Body of pancreas (tissue), 4 donors: ENCODE measurements at places on chromosomes 7 and 10.

DNA sequence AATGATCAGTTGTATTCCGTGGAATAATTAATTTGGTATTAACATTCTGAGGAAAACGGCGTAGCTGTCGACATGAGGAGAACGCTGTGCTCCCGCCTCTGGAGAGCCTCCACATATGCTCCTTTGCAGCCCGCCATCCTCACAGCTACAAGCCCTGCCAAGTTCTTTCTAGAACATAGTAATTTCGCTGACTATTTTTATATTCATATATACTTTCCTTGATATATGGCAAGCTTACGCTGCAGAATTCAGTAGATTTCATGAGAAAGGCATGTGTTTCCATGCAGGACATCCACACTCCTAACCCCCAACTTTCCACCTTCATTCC is 45.2 kb downstream of the TBXAS1 start:
- DNase-seq = no peak
- H3K27ac ChIP-seq = no peak overlapping the region
- no peak overlapping the region for H3K4me3 ChIP-seq
- no peaks in the 10 kb centered on the region for H3K27me3 ChIP-seq

DNA sequence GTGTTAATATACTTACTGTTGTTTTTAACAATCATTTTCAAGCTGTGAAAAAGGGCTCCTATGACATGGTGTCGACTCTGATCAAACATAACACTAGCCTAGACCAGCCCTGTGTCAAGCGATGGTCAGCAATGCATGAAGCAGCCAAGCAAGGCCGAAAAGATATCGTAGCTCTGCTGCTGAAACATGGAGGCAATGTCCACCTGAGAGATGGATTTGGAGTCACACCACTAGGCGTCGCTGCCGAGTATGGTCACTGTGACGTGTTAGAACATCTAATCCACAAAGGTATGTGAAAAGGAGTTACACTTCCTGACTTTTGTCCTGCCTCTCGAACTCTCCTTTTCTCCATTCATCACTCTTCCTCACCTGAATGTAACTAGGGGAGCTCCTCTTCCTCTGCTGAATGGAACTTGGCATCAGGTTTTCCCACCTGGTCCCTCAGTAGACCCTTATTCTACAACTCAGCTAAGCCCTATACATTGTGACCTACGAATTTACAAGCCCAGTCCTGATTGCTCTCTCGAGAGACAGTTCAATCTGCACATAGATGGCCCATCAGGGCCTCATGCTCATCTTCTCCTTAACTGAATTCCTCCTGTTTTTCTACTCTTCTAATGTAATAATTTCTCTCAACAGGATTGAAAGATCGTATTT is 23.0 kb downstream of the ASB15 start:
- peak; percentile 84 for DNase-seq
- no peak overlapping the region for H3K4me3 ChIP-seq
- H3K4me1 ChIP-seq = no peaks in the 10 kb centered on the region
- H3K36me3 ChIP-seq = no peaks in the 10 kb centered on the region

DNA sequence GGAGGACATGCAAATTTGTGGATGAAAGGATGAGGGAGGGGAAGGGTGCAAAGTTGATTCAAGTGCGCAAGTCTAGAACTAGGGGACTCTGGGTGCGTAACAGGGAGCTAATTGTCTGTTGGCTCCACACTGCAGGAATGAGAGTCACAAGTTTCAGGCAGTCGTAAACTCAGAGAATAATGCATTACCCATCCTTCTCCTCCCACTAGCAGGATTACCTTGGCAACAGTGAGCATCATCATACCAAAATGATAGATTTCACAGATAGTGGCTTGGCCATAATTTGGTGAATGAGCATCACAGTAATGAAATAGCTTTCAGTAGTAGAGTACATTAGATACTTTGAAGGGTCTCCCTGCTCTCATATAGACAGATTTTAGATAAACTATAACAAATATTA is 565.5 kb downstream of the GALNT17 start:
- H3K4me1 ChIP-seq = no peaks in the 10 kb centered on the region
- DNase-seq = no peak
- no peak overlapping the region for H3K27ac ChIP-seq
- H3K4me3 ChIP-seq = no peak overlapping the region
- H3K36me3 ChIP-seq = no peaks in the 10 kb centered on the region
- no peaks in the 10 kb centered on the region for H3K27me3 ChIP-seq

GRCh38 chr7:90850471-90850870 is 254.3 kb downstream of the CDK14 start:
- H3K4me3 ChIP-seq = no peak overlapping the region
- no peaks in the 10 kb centered on the region for H3K36me3 ChIP-seq
- no peak overlapping the region for H3K27ac ChIP-seq
- DNase-seq = no peak
- no peaks in the 10 kb centered on the region for H3K27me3 ChIP-seq

- H3K36me3 ChIP-seq = no peaks in the 10 kb centered on the region
- no peak overlapping the region for H3K4me3 ChIP-seq
- no peaks in the 10 kb centered on the region for H3K27me3 ChIP-seq
- H3K27ac ChIP-seq = no peak overlapping the region
- DNase-seq = no peak
Observed at GRCh38 chr7:91411060-91411459, 146.8 kb downstream of the FZD1 start.

DNA sequence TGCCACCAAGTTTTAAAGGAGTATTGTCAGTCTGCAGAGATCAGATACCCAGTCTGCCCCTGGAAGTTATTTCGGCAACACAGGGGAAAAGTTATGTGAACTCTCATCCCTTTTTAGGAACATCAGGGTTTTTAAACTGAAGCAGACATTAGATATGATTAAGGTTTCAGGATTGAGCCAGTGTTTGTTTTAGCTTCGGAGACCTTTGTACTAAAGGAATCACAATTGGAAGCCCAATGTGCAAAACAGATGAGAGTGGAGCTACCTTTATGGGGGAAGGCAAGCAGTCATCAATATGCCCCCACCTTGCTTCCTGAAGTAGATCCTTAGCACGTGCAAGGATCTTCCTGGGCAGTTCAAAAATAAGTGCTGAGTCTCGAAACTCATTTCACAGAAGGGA is 39.5 kb downstream of the ETV1 start:
- H3K27ac ChIP-seq = no peak overlapping the region
- no peak for DNase-seq
- H3K4me3 ChIP-seq = no peak overlapping the region

DNA sequence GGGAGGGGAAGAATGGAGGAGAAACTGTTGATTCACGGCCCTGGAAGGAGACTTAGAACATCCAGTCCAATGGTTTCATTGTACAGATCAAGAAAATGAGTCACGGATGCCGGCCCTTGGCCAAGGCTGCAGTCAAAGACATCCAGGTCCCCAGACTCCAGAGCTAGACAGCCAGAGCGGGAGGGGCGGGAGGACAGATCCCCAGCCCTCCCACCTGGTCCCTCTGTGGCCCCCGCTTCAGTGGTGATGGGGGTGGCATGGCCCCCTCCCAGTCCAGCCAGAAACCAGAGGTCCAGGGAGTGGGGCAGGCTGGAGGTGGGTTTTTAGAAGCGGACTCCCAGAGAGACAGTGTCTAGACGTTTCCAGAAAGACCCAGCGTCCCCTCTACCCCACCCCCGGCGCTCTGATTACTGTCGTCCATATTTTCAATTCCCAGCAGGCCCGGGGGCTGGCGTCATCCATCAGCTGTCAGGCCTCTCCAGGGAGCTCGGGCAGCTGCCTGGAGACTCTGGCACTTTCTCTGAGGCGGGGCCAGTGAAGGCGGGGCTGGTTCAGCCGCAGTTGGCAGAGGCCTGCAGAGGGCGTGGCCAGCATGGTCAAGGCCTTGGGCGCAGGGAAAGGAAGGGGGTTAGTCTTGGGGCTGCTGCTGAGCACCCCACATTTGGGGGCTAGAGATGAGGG is 8.0 kb upstream of the HSPB1 start:
- no peak overlapping the region for H3K4me3 ChIP-seq
- no peaks in the 10 kb centered on the region for H3K36me3 ChIP-seq
- DNase-seq = peak; percentile 98
- peak overlapping the region; percentile 97 for H3K27ac ChIP-seq
- no peaks in the 10 kb centered on the region for H3K27me3 ChIP-seq

DNA sequence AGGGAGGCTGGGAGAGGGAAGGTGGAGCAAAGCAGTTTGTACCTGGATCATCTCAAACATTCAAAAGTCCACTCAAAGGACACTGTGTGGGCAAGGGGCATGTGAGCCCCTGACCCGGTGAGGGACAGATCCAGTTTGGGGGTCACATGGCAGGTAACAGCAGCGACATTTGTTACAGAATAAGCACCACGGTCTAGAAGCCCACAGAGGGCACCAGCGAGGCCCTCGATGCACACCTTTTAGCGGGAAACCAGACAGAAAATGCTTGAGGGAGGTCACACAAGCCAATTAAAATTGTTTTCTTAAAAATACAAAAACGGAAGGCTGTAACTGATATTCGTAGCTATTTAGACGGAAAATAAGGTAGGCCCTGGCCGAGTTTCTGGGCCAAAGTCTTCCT is 144.4 kb downstream of the ZMYND11 start:
- no peak overlapping the region for H3K4me3 ChIP-seq
- no peaks in the 10 kb centered on the region for H3K27me3 ChIP-seq
- DNase-seq = no peak
- H3K4me1 ChIP-seq = no peaks in the 10 kb centered on the region
- no peak overlapping the region for H3K27ac ChIP-seq

GRCh38 chr7:52463341-52463740 is 572.1 kb upstream of the POM121L12 start:
- no peak for DNase-seq
- H3K27ac ChIP-seq = no peak overlapping the region
- no peak overlapping the region for H3K4me3 ChIP-seq
- no peaks in the 10 kb centered on the region for H3K4me1 ChIP-seq
- no peaks in the 10 kb centered on the region for H3K27me3 ChIP-seq
- no peaks in the 10 kb centered on the region for H3K36me3 ChIP-seq

DNA sequence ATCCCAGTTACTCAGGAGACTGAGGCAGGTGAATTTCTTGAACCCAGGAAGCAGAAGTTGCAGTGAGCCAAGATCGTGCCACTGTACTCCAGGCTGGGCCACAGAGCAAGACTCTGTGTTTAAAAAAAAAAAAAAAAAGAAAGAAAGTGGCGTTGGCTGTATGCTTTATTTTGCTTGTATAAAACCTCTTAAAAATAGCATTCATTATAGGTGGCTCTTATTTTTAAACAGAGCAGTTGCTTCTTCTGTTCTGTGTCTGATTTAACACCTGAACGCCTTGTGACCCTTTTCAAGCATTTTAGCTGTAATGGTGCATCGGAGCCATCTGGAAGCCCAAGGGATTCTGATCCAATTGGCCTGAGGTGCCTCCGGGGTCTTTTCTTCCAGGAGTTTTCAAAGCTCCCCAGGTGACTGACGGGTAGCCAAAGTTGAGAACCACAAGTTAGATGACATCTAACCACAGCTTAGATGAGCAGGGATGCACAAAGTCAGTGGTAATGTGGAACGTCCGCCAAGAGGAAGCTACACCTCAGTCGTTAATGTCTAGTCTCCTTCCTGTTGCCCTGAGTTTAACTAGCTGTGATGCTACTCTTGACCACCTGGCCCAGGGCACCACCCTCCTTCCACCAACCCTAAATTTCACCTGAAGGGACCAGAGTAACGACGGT is 274.6 kb upstream of the KLF6 start:
- no peak for DNase-seq
- H3K36me3 ChIP-seq = no peaks in the 10 kb centered on the region
- H3K27ac ChIP-seq = no peak overlapping the region
- H3K4me1 ChIP-seq = peaks cover 6% of the 10 kb centered on the region
- H3K4me3 ChIP-seq = no peak overlapping the region
